ENCODE measurements at places on chromosomes 5 and 9. TPM values are rescaled to one million over a fixed set of nuclear protein-coding genes. Genes with fewer than 3 reads are reported as not detected.

The INIP gene
- total RNA-seq: 16.3 TPM

The CD274 gene
- total RNA-seq: 1.5 TPM

The MCTP1 gene
- total RNA-seq: 4.6 TPM

The IL13 gene
- total RNA-seq: not detected
